ENCODE measurements at places on chromosomes 6 and 20.

DNA sequence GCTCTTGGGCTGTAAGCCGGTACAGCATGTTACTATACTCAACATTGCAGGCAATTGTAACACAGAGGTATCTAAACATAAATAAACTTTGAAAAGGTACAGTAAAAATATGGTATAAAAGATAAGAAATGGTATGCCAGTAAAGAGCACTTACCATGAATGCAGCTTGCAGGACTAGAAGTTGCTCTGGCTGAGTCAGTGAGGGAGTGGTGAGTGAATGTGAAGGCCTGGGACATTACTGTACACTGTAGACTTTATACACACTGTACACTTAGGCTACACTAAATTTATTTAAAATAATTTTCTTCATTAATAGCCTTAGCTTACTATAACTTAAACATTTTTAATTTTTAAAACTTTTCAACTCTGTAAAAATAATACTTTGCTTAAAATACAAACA, 37.8 kb upstream of the ANKEF1 start:
- no peak for DNase-seq

- no peak for DNase-seq
Measured at GRCh38 chr20:10924644-10925201, 250.9 kb upstream of the JAG1 start.

DNA sequence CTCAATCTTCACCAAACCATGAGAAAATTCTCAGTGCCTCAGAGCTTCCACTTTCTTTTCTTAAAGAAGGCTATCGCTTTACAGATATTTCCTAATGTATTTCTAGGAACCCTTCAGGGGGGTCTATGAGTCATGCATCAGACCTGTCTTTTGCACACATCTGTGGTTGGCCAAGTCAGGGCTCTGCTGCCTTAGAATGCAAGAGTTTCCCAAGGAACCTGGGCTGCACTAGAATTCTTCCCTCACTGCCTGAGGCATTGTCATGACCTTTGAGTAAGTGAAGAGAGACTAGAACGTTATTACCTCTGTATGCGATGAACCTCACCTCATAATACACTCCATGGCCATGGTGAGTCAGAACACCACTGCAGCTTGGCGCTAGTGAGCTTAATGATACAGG, 365.0 kb upstream of the ID4 start:
- no peak for DNase-seq

DNA sequence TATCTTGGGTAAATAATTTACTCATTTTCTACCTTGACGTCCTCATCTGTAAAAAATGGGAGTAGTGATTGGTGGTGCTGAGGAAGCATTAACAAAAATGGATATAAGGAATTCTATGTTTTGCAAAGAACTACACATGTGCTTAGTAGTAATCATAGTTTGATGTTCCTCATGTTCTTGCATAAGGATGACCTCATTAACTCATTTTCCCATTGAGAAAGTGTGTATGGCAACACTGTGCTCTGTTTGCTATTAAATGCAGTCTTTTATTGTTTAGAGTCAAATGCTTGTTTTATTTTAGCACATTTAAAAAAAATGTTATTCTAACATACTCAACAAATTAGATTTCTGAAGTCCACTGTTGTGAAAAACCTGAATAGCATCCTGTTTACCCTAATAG, 211.2 kb upstream of the RSPO3 start:
- no peak for DNase-seq

DNA sequence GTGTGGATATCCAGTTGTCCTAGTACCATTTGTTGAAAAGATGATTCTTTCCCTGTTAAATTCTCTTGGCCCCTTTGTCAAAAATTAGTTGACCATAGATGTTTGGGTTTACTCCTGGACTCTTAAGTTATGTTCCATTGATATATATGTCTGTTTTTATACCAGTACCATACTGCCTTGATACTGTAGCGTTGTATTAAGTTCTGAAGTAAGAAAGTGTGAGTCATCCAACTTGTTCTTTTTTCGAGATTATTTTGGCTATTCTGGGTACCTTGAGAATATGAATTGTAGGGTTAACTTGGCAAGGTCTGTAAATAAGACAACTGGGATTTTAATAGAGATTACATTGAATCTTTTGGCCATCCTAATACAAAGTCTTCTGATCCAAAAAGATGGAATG, 26.5 kb downstream of the PANK2 start:
- no peak for DNase-seq

GRCh38 chr20:7094438-7094997, 327.0 kb downstream of the BMP2 start:
- no peak for DNase-seq

DNA sequence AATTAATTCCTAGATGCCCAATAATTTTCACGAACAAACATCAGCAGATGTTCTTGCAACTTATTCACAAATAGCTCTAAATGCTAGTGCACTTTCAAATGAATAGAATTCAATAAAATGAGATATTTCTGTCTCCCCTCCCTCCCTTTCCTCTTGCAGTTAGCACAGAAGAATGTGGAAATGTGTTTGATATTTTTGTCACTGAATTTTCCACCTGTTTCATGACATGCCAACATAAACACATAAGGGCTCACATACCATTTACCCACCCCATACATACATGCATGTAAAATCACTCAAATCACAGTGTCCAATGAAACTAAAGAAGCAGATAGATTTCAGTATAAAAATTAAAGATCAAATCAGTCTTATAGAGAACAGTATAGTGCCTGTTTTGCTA, 746.9 kb upstream of the MARCKS start:
- DNase-seq: no peak

- no peak for DNase-seq
Measured at GRCh38 chr6:25889877-25890853, 16.1 kb upstream of the SLC17A3 start.
